ENCODE measurements at places on chromosomes 7 and 10.

GRCh38 chr7:67716729-67717128 lies 720.1 kb downstream of the TYW1 start:
- DNase-seq = no peak

GRCh38 chr10:102421757-102422512 lies 1.3 kb downstream of the FBXL15 start:
- no peak for DNase-seq

- no peak for DNase-seq
Observed at GRCh38 chr10:30842185-30842584, 189.5 kb downstream of the ZNF438 start.

- peak; percentile 29 for DNase-seq
Observed at GRCh38 chr10:80530816-80531215, 6.9 kb upstream of the SH2D4B start.

DNA sequence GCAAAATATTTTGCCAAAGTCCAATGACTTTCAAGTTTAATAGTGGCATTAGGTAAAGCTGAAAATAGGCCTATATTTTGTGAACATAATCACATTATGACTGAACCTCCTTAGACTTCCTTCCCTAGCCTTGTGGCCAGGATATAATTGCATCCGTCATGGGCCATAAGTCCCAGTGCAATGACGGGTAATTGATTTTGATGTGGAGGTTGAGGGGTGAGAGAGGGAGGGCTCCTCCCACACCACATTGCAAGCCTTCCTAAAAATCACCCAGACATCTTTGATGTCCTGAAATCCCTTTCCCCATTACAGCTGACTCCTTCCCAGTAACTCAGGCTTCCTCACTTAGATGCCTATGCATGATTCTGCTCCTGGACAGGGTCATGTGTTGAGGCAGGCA lies 25.6 kb downstream of the TAS2R41 start:
- no peak for DNase-seq

DNA sequence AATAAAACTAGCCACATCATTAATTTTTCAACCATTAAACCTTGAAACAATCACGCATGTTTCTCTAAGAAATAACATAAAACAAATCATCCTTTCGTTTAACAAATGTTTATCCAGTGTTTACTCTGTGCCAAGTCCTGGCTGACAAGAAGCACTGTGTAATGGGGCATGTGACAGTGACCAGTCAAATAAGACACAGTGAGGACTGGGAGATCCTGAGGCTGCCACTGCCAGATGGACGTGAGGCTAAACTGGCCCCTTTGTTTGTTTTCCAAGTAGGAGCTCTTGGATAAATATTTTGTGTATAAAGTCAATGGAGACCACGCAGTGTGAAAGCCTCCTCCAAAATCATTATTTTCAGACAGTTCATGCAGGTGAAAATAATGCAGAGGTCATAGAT lies 626.2 kb downstream of the SUGCT start:
- no peak for DNase-seq

GRCh38 chr10:84659027-84659426 lies 330.6 kb downstream of the CCSER2 start:
- no peak for DNase-seq

DNA sequence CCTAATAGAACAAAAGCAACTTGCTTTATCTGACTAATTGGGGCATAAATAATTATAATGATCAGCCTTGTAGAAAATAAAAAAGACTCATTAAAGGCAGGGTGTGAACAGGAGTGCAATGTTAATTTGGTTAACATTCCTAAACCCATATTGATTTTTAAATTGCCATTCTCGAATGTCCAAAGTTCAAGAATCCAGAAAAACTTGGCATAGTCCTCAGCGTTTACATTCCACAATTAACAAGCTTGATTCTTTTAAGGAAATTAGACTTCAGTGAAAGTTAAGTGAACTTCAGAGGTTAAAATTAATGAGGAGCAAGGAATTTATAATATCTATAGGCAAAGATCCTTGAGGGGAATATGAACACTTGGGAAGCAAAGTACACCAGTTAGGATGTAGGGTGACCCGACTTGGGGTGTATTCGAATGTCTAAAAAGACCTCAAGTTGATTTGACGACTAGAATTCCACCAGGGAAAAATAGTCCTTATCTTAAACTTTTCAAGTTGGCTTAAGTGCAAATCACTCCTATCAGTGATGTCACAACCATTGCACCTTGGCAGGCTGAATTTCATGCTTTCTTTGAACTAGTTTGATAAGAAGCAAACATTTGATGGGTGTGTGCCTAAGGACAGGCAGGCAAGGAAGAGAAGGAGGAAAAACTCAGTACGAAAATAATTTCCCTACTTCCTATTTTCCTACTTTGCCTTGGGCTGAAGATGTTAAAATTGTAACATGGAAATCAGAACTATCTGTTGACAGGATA lies 830.4 kb upstream of the COBL start:
- no peak for DNase-seq

DNA sequence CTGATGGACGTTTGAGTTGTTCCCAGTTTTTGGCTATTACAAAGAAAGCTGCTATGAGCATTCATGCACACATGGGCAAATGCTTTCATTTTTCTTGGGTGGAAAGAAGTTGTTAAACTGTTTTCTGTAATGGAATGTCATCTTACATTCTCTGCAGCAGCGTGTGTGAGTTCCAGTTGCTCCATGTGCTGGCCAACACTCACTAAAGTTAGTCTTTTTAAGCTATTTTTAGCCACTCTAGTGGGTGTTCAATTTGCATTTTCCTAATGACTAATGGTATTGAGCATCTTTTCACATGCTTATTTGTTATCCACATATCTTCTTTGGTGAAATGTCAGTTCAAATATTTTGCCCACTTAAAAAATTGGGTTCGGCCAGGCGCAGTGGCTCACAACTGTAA lies 82.8 kb upstream of the COL13A1 start:
- DNase-seq = no peak

- no peak for DNase-seq
Observed at GRCh38 chr7:30253796-30254165, 30.6 kb upstream of the ZNRF2 start.

DNA sequence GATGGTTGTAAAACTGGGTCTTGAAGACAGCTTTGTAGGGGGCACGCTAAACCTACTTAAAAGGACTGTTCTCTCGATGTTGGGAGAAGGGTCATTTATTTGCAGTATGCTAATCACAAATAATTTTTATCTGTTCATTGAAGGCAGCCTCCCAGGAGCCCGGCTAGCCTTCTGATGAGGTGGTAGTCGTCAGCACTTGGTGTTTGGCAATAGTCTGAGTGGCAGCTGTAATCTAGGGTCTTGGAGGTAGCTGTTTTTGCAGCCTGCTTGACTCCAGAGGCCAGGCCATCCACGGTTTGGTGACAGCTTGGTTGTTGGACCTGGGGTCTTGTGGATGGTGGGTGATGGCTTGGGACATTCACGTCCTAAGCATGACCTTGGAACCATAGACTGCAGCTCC lies 2.2 kb downstream of the GTF2IRD1 start:
- DNase-seq = no peak

- no peak for DNase-seq
Observed at GRCh38 chr10:96833220-96834001, 1.3 kb downstream of the LCOR start.

DNA sequence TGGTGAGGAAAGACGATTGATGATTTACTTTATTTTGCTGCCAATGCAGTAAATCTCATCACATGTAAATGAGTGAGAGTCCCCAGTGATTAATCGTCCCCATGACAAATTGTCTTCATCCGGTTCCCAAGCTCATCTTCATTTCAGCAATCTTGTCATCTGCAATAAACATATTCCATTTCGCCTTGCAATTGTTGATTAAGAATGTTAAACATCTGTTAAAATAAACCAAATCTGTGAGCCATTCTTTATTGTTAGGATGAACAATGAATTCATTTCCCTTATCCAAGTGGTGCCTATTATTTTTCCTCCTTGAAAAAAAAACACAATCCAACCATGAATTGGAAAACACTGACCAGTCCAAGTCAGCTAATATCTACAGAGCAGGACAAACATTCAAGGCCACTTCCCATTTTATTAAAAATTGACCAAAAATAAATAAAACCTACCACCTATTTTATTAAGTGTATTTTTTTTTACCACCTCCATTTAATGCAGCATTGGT lies 36.5 kb downstream of the NPS start:
- DNase-seq = no peak

GRCh38 chr7:139660317-139661042 lies 117.3 kb downstream of the HIPK2 start:
- DNase-seq = no peak

DNA sequence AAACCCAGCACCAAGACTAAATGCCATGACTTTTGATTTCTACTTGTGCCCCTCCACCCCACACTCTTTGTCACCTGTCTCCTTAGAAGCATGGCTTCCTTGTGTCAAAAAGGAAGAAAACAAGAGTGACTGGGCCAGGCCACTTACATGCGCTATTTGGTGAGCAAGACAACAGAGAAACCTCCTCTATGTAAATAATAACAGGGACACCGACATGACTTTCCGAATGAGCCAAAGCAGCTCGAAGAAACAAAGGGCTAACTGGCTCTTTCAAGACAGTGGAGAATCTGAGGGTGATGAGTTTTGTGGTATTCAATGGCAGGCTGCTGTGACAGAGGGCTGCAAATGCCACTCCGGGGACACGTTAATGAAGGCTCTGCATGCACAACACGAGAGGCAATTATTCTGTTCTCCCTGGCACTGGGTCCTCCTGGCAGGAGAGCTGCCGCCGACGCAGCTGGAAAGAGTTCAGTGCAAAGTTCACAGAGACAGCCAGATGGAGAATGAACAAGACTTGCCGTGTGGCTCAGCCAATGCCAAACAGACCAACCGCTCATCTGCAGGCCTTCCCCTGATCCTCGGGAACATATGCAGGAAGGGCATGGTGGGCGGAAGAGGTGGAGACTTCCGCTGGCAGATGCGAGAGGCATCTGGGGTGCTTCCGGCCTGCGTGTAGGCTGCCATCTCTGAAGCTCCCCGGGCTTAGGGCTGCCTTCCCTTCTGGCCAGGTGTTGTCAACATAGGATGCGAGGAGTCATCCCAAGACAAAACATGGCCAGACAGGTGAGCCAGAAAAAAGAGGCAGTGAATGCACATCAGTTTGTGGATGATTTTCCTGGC lies 59.1 kb upstream of the SMNDC1 start:
- DNase-seq = peak; percentile 35

DNA sequence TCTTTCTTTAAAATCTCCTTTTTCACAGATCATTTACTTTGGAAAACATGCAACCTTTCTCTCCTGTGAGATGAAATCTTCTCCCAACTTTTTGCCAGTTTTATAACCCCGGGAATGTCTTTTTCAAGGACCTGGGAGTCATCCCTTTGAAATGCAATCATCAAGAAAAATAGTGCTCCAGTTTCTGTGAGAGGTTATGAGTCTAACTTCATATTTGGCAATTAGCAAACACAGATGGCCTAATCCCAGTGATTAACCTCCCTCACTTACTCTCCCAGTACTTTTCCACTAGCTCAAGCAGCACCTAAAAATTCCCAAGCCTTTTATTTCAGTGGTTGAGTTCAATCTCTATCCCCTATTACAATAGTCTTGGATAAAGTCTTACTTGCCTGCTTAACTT lies 185.8 kb upstream of the TMEM106B start:
- DNase-seq = no peak

DNA sequence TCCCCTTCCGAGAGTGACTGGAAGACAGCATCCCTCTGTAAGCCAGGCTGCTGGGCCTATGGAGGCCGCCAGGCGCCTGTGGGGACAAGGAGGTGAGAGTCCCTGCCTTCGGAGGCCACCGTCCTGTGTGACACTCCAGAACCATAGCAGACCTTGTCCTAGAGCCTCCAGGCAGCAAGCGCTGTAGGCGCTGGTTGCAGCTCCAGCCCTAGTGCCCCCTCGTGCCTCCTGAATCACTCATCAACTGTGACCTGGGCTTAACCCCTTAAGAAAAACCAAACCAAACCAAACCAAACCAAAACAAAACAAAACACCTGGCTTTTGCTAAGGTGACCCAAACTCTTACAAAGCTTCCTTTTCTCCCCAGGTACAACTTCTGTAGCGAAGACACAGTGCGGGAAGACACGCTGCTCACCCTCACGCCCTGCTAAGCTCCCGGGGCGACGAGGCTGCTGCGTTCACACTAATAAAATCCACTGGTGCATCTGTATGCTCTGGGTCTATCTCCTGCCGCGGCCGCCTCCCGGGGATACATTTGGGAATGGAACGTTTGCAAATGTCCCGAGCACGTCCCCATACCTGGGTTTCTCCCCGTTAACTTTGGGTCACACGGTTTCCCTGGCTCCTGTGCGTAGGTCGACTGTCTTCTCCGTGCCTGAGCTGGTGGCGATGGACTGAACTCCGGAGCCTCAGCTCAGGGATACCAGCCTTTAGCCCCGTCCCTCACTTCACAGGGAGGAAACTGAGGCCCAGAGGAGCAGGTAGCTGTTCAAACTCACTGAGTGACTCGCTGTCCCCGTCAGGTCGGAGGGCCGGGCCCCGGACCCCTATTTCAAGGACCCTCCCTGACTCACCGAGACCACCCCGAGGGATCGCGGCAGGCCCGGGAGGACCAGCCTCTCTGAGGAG lies 11.8 kb upstream of the PNLIPRP2 start:
- DNase-seq = no peak

DNA sequence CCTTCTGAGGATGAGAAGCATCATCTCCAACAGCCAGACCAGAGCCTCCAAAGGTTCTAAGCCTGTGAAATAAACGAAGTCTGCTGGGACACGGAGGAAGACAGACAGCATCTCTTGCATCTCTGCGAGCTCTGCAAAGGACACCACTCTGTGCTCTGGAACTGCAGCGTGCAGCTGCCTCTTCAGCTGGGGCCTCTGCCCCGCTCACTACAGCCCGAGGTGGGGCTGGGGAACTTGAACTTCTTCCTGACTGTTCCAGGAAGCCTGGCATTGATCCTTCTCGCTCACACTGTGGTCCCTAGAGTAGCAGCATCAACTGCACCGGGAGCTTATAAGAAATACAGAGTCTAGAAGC lies 163.3 kb downstream of the USP6NL start:
- DNase-seq = no peak

GRCh38 chr7:15845868-15846267 lies 159.4 kb upstream of the MEOX2 start:
- DNase-seq = no peak

DNA sequence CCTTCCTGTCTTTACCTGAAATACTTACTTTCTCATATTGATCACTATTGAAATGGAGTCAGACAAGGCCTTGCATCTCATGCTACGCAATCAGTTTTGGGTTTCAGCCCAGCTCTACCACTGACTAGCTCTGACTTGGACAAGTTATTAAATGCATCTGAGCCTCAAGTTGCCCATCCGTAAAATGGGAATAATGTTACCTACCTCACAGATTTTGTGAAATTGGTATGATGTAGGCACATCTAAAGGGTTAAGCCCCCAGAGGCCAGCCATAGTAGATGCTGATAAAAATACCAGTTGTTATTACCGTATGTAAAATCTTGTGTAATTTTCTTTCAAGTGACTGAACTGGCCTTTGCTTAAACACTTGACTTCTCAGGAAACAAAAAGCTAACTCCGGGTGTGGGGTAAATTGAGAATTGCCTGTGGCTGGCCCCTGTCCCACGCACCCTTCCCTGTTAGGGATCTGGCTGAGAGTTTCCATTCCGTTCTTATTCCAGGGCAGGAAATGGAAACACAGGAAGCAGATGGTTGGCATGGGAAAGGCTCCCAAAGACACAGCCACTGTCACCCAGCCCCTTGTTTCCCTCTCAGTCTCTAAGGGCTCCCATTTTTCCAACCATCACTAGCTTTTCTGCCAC lies 7.5 kb downstream of the DUSP5 start:
- DNase-seq = no peak

- DNase-seq = no peak
Observed at GRCh38 chr10:78254013-78254412, 220.3 kb downstream of the RPS24 start.

GRCh38 chr10:119378737-119379067 lies 163.8 kb downstream of the RGS10 start:
- DNase-seq = no peak

GRCh38 chr10:112622786-112623185 lies 175.8 kb downstream of the VTI1A start:
- no peak for DNase-seq

- no peak for DNase-seq
Observed at GRCh38 chr7:33487998-33488682, 358.8 kb downstream of the BBS9 start.
